ENCODE measurements at places on chromosomes 13 and 19.
A peak's percentile ranks its signal among the peaks of the same experiment; 100 is the strongest.

GRCh38 chr19:10473192-10473591 is 30.0 kb downstream of the KEAP1 start:
- DNase-seq: no peak

DNA sequence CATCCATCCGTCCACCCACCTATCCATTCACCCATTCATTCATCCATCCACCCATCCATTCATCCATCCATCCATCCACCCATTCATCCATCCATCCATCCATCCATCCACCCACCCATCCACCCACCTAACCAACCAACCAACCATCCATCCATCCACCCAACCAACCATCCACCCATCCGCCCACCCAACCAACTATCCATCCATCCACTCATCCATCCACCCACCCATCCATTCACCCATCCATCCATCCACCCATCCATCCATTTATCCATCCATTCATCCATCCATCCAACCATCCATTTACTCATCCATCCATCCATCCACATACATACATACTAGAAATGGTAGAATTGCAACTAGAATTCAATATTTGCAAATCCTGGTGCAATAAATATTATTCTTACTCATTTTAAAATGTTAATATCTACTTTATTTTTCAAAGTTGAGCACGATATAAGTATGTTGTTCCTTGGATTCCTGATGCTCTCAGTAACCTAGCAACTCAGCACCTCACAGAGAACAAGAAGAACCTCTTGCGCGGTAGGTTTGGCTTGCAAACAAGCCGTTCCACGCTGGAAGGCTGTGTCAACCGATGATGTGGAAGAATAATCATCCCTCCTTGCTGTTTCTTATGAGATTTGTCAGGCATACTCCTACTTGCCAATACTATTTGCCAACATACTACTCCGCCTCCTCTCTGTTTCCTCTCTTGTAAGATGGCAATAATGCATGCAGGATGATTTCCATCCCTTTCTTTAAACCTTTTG is 111.7 kb downstream of the GNG7 start:
- no peak for DNase-seq

DNA sequence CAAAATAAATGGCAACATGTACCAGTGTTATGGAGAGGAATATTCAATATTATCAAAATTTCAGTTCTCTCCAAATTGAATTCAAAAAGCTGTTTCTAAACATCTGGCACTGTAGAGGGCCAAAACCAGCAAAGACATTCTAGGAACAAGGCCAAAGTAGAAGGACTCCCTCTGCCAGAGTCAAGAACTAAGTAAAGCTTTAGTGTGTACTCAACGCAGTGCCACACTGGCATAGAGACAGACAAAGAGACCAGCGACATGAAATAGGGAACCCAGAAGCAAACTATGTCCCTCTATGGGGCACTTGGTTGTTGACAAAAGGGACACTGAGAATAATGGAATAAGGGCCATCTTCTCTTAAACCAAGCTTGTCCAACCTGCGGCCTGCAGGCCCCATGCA is 15.6 kb downstream of the SCGB2B2 start:
- DNase-seq: no peak

DNA sequence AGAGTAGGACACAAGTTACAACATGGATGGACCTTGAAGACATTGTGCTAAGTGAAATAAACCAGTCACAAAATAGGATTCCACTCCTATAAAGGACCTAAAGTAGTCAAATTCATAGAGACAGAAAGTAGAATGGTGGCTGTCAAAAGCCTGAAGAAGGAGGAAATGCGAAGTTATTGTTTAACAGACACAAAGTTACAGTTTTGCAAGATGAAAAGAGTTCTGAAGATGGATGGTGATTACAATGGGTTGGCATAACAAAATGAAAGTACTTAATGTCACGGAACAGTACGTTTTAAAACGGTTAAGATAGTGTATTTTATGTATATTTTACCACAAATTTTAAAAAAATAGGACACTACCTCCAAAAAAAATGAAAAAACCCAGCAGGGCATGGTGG is 34.8 kb downstream of the FOXO1 start:
- DNase-seq: no peak

- DNase-seq: no peak
Observed at GRCh38 chr13:60417734-60418133, 20.7 kb downstream of the TDRD3 start.

DNA sequence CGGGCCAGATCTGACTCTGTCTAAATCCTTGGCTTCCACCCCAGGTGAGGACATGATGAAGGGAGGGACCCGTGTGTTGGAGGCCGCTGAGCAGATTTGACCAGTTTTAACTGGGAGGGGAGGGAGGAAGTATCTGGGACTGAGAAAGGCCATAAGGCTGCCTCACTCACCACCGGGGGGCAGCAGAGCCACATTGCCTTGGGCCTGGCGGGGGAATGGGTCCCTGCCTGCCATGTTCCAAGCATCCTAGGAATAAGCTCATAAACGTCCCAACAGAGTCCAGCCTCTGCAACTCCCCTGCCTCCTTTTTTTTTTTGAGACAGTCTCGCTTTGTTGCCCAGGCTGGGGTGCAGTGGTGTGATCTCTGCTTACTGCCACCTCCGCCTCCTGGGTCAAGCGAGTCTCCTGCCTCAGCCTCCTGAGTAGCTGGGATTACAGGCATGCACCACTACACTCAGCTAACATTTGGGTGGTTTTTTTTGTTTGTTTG is 15.5 kb downstream of the MAST3 start:
- DNase-seq: peak; percentile 58

GRCh38 chr13:94776956-94777355 is 64.6 kb upstream of the SOX21 start:
- no peak for DNase-seq

- DNase-seq: no peak
Observed at GRCh38 chr13:103931331-103931845, 865.2 kb upstream of the SLC10A2 start.

DNA sequence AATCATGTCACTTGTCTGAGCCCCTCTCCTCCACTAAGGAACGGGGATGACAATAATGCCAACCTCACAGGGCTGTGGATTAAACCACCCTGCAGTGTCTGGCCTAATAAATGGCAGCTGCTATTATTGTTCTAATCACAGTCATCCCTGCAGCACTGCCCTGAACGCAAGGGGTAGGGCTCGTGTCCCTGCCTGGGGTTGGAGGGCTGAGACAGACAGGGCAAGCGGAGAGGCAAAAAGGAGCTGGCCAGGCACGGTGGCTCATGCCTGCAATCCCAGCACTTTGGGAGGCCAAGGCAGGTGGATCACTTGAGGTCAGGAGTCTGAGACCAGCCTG is 10.2 kb upstream of the KPTN start:
- no peak for DNase-seq

- no peak for DNase-seq
Observed at GRCh38 chr13:79225487-79226232, 180.4 kb downstream of the RBM26 start.

- DNase-seq: no peak
Observed at GRCh38 chr13:81393721-81394120, 1052.8 kb upstream of the SPRY2 start.

GRCh38 chr19:46656541-46656940 is 4.4 kb downstream of the DACT3 start:
- DNase-seq: no peak

DNA sequence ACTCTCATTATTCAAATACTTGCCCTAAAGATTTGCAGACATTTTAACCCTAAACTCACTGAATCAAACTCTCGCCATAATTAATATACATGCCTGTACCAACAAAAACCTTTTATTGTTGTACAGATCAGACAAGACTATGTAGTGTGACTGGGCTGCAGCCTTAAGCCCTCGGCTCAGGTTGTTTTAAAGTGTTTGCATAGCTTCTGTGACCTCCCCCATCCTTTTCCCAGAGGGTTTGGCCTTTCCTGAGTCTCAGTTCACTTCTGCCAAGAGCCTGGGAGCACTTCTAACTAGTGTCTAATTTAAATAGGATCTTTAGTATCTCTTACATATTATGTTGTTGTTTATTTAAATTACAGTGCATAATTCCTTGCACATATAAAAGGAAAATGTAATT is 158.2 kb downstream of the HS6ST3 start:
- DNase-seq: no peak

- no peak for DNase-seq
Observed at GRCh38 chr19:14054721-14055120, 7.2 kb downstream of the PALM3 start.

DNA sequence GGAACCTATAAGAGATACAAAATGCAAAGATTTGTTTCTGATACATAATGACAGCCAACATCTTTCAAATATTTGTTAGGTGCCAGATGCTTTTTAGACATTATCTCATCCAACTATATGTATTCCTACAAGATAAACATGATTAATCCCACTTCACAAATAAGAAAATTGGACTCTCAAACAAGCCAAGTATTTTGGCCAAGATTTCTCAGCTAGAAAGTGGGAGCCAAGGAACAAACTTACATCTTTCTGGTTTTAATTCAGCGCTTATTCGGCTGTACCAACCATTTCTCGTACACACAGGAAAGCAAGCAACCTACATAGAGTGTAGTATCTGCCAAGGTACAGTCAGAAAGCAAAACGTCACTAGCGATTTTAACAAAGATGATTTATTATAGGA is 85.7 kb upstream of the SERP2 start:
- no peak for DNase-seq

DNA sequence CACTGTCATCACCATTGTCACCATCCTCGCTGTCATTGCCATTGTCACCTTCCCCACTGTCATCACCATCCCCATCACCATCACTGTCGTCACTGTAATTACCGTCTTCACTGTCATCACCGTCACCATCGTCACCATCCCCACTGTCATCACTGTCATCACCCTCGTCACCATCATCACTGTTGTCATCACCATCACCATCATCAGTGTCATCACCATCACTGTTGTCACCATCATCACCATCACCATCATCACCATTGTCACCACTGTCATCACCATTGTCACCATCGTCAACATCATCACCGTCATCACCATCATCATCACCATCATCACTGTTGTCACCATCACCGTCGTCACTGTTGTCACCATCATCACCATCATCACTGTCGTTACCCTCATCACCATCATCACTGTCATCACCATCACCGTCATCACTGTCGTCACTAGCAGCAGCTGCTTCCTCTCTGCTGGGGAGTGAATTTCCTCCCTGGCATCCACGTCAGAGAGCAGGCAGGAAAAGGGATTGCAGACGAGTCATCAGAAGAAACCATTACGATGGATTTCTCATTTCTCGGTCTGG is 27.3 kb downstream of the TMEM255B start:
- DNase-seq: no peak

DNA sequence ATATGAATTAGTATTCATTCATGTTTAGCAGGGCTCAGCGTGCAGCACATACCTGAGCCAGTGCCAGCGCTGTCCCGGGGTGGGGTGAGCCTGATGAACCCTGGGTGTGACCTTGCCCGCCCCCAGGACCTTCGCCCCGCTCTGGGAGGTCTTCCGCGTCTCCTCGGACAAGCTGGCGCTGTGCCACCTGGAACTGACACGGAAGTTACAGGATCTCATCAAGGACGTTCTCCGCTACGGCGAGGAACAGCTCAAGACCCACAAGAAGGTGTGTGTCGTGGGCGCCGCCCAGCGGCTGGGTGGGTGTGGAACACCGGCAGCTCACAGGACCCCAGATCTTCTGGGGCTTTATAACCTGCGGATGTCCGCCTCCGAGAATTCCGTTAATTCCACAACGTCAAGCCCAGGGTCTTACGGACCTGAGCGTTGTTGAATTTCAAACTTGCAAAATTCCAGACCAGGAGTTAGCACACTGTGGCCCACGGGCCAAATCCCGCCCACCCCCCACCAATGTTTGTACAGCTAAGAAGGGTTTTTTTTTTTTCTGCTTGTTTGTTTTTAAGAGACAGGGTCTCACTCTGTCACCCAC is 15.4 kb downstream of the FCHO1 start:
- DNase-seq: no peak

GRCh38 chr13:113323869-113324268 is 26.8 kb downstream of the LAMP1 start:
- DNase-seq: no peak

GRCh38 chr19:18654469-18654868 is 17.6 kb downstream of the KLHL26 start:
- no peak for DNase-seq

GRCh38 chr19:29855087-29855486 is 43.3 kb downstream of the CCNE1 start:
- DNase-seq: no peak

DNA sequence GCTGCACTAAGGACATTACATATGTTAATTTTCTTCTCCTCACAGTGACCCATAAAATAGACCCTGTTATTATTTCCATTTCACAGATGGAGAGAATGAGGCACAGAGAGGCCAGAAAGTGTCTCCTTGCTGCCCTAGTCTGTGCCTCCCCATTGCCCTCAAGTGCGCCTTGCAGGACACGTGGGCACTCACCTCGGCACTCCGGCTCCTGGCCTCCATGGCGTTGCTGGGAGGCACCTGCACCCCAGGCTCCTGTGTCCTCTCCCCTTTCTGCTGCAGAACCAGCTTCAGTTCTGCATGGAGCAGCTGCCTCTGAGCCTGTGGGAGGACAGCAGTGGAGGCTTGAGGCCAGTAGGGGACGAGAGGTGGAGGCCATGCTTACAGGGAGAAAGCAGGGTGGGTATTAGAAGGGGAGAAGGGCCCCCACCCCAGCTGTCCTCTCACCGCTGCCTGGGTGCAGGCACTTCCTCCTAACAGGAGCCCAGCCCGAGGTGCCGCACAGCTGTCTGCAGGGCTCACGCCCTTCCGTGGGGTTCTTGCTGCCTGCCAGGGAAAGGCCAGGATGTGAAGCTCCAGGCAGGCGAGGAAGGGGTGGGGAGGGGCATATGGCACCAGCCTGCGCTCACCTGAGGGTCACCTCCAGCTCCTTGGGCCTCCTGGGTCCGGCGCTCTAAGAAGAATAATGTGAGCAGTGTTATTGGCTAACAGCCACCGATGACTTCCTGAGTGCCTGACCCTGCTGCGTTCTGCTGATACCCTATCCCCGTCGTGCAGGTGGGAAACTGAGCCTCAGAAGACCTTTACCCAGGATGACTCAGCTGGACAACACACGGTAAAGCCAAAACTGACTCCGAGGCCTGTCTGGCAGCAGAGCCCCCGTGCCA is 5.2 kb downstream of the PRX start:
- no peak for DNase-seq

- no peak for DNase-seq
Observed at GRCh38 chr19:46115396-46116106, 8.9 kb downstream of the IGFL3 start.

DNA sequence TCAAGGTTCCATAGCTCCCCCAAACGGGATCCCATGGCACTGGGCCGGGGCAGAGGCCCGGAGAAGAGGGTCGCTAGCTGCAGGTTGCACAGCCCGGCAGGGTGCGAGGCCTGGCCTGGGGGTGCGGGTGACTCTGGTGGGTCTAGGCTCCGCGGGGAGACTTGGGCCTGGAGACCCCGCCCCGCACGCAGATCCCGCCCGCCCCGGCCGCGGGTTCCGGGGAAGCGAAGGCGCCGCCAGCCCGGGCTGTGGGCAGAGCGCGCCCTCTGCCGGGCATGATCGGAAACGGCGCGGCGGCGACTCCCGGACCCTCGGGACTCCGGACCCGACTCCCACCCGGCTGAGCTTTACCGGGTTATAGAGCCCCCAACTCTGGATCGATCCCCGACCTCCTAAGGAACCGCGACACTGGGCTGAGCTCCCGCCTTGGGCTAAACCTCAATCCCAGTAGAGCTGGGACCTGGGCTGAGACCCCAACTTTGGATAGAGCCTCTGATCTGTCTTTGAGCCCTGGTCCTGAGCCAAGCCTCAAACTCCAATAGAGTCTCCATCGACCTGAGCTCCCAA is 3.1 kb upstream of the TNFAIP8L1 start:
- DNase-seq: peak; percentile 74
